Stimulated activated CD8-positive, alpha-beta memory T cell treated with anti-CD3 and anti-CD28 coated beads, Interleukin-4, amount 100 ng/mL, for 24 hours (primary cell): ENCODE measurements at places on chromosomes 16 and 17.

- no peak for DNase-seq
These were observed 20.0 kb upstream of the HERPUD1 start for GRCh38 chr16:56911771-56912571.

DNA sequence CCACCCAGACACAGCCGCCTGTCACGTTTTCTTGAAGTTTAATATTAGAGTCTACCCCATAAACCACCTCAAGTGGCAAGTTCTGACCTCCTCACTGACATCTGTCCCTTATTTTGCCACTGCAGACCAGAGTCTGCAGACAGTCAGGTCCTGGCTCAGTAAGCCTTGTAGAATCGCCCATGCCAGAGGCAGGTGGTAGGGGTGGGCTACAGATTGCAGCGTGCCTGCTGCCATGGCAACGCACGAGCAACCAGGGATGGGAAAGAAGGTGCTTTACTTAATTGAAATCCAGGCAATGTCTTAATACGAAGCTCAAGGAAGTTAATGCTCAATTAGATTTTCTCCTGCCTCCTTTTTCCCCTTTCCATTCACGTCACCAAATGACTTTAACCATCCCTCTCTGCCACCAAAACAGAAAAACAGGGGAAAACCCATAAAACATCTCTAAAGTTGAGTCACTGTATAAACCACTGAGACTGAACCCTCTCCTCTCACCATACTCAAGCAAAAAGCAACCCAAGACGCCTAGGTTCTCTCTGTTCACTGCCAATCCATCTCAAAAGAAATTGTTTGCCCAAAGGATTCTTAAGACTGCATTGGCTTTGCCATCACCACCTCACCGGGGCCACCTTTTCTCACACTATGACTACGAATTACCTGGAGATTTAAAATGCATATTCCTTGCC is 228.8 kb downstream of the SLC39A11 start:
- no peak for DNase-seq

DNA sequence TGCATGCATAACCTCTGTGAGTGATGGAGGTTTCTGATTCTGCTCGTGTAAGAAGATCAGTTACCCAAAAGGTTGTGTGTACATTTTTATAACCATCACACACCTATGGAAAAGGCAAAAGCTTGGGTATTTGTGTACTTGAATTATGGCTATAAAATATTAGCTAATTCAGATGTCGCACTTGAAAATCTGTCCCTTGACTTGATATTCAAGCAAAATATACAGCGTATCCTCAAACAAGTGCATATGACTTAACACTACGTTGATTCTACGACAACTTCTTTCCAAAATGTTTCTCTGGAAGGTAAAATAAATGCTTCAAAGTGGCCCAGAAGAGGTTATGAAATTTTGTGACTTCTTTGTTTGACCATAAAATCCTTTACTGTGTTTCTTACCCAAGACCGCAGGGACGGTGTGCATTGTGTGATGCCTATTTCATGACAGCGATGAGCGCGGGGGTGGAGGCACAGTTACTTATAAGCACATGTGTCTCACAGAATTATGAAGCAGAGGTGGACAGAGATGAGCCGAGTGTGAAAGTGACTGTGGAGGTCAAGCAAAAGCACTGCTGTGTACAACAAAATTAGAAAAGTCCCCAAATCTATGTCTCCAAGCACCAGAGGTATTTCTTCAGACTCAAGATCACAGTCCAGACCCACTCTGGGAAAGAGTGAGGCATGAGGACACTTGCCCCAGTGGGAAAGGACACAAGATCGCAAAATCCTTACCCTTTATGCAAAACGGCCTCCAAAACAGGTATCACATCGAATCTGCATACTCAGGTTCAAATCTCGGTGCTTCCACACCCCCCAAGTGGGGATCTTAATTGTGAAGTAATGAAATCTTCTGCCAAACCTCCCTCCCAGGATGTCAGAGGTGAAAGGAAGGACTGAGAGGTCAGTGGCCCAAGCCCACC is 4.1 kb upstream of the HOXB9 start:
- DNase-seq = no peak

GRCh38 chr17:19709841-19710240 is 6.5 kb downstream of the SLC47A2 start:
- no peak for DNase-seq

DNA sequence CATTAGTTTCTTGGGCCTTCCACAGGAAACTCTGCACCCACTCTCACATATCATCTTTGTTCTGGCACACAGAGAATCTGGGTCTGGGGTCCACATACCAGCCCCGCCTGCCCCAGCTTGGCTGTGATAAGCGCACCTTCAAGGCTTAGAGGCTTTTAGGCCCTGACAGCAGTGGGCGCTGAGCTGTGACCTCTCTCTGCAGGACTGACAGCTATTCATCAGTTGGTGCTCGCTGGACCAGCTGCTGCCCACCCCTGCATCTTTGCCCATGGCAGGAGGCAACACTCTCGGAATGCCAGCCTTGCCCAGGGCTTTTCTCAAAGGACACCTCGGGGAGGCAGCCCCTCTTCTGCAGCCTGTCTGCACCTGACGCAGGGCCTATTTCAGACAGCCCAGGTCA is 62.9 kb downstream of the SDK2 start:
- no peak for DNase-seq

- peak; percentile 24 for DNase-seq
These were observed at the start of gene SPNS3 for GRCh38 chr17:4433515-4434031. Gene SPNS3, plus strand, starts transcription at chr17:4433940. Its CDS starts 28 bp downstream, at chr17:4433968.

GRCh38 chr17:81508639-81509206 is 3.9 kb downstream of the ACTG1 start:
- no peak for DNase-seq

DNA sequence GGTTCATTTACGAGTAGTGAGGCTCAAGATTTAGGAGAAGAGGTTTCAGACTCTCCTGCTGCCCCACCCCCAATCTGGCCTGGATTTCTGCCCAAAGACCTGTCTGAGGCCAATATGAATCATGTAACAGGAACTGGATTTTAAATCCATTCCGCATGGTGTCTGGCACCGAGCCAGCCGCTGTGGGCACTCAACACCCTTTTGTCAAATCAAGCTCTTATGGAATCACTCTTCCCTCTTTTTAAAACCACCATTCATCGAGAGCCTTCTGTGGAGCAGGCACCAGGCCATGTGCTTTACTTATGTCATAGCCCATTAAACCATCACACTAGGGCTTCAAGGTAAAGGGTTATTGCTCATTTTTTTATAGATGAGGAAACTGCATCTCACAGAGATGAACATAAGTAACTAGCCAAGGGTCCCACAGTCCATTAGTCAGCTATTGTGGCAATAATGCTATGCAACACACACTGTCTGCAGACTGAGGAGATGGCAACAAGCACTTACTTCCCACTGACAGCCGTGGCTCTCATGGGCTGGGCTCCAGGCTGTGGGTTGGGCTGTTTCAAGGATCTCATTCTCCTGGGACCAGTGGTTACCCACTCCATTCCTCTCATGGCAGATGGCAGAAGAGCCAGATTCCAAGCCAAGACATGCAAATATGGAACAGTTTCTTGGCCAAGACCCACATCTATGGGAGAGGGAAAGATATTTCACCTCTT is 93.6 kb downstream of the WSCD1 start:
- DNase-seq = no peak

- no peak for DNase-seq
These were observed 12.1 kb downstream of the CUEDC1 start for GRCh38 chr17:57943140-57943539.

DNA sequence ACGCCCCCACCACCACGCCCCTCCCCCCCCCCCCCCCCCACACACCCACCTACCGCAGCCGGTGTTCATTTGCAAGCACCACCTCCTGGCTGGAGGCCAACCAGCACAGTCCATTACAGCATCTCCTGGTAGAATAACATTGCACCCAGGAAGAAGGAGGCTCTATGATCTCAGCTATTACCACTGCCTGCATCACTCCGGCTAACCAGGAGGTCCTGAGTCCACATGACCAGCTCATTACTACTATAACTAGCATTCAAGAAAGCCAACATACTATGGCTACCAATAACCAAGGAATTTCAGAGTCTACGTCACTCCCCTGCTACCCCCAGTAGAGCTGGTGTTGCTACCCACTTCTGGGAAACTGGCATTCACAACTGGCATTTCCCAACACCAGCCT is 81.1 kb upstream of the ALOX12 start:
- no peak for DNase-seq

DNA sequence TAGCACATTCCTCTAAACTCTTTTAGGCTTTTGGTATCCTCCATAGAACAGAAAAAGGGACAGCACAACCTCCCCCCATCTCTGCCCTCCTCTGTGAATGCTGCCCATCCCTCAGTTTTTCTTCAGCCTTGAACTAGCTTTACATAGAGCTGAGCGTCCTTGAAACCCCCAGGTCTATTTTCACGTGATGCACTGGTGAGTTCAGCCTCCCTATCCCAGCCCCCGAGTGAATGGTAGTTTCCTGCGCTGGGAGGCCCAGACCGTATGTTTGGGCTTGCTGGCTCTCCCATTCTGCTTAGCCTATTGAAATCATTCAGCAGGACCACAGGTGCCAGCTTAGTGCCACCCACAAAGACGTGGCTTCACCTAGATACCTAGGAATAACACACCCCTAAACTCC is 22.5 kb downstream of the ZNF385C start:
- no peak for DNase-seq

DNA sequence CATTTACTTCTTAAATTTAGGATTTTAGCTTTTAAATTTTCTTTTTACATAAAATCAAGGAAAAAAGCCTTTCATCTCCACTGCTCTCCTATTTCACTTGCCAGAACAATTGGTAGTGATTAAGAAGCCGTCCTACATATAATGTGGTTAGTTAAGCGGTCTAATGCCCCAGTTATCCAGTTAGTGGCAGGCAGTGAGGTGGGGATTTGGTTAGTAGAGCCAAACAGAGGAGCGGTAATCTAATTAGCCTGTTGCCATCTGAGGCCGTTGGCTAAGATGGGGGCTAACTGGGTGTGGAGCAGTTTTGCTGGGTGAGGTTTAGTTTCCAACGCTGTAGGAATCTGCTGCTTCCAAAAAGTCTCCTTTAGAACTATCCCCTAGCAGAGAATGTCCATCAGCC is 22.4 kb downstream of the SNX11 start:
- no peak for DNase-seq
